ENCODE measurements at places on chromosomes 1 and 21. TPM values are rescaled to one million over a fixed set of nuclear protein-coding genes. Genes with fewer than 3 reads are reported as not detected.

The WLS gene
- 95.2 TPM for total RNA-seq

The FMO1 gene
- not detected for total RNA-seq

The DIO1 gene
- total RNA-seq: not detected

The VWA1 gene
- 13.1 TPM for total RNA-seq

The E2F2 gene
- total RNA-seq: under 0.01 TPM

All from smooth muscle cell of the umbilical artery (primary cell).